Fibroblast of skin of left biceps (primary cell): ENCODE measurements at places on chromosomes 4 and X.

- DNase-seq: no peak
Measured at GRCh38 chr4:184776821-184777220, 42.9 kb upstream of the CENPU start.

- DNase-seq: no peak
Measured at GRCh38 chrX:71563921-71564320, 14.3 kb upstream of the GCNA start.

GRCh38 chr4:10898072-10898471, 213.5 kb upstream of the CLNK start:
- DNase-seq: no peak

- no peak for DNase-seq
Measured at GRCh38 chr4:165439981-165440380, 61.2 kb downstream of the CPE start.

GRCh38 chrX:73868916-73869315, 305.9 kb downstream of the CHIC1 start:
- DNase-seq: no peak

GRCh38 chrX:130039847-130040246, 57.4 kb downstream of the BCORL1 start:
- no peak for DNase-seq
